ENCODE measurements at places on chromosomes 7 and 10.

GRCh38 chr10:101767600-101767945 lies 8.3 kb downstream of the FGF8 start:
- DNase-seq = no peak

GRCh38 chr10:20903635-20904390 lies 6.7 kb upstream of the NEBL start:
- no peak for DNase-seq

DNA sequence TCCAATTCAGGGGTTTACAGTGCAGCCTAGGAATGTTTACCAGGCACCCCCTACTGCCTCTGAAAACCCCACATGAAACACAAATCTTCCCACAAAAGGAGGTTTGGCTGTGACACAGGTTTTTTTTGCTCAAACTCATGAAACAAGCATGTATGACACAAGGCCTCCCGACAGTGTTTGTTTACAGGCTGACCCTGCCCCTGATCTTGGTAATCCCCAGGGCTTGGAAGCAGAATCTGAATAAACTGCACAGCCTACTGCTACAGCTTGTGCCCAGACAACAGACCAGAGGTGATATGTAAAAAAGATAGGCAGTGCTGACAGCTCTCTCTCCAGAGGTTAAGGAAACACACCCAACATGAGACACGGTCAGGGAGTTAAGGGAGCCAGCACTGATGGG lies 184.2 kb downstream of the KMT2E start:
- peak; percentile 10 for DNase-seq

- no peak for DNase-seq
Observed at GRCh38 chr10:7312488-7312857, 98.4 kb downstream of the SFMBT2 start.

DNA sequence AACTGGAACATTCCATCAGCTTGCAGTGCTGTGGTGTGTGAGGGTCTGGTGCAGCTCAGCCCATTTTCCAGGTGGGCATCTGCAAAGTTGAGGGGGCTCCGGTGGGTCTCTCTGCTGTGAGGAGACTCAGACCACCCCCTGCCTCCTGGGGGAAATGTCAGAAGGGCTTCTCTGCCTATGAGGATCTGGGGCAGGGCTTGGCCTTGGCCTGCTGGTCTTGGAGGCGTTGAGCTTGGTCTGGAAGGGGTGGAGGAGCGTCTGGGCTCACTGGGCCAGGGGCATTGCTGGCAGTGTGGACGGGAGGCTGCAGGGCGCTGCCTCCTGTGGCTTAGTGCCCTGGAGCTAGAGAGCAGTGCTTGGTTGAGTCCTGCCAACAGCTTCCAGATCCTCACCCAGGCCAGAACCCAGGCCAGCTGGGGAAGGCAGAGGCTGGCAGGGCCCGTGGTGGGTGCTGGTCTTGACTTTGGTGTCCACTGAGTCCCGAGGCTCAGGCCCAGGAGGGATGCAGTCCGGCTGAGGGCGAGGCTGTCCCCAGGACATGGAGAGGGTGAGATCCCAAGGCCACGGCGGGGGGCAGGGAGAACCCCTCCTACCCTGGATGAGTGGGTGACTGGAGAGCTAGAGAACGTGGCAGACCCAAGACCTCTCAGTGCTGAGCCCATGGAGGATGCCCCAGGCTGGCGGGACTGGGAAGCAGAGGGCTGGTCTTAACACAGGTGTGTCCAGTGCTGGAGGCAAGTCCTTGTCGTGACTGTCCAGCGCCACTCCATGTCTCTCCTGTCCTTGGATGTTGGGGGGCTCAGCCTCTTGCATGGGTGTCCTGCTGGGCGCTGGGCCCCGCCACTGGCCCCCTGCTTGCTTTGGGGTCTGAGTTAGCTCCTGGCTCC lies 2.8 kb downstream of the SPRN start:
- DNase-seq = no peak

DNA sequence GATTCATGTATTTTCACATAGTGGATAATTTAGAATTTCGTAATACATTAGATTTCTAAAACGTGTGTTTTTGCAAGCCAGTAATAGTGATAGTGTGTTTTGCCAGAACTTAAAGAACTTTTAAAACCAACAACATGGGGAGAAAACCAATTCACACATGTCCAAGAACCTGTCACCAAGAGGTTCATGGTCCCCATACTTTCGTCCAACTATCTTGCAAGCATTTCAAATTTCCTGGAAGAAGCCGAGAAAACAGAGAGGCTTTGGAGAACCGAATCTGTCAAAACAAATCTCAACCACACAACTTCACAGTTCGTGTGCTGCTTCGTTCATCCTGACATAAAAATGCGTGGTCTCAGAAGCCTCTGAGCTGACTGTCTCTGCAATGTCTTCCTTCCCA lies 31.9 kb downstream of the GFRA1 start:
- no peak for DNase-seq

DNA sequence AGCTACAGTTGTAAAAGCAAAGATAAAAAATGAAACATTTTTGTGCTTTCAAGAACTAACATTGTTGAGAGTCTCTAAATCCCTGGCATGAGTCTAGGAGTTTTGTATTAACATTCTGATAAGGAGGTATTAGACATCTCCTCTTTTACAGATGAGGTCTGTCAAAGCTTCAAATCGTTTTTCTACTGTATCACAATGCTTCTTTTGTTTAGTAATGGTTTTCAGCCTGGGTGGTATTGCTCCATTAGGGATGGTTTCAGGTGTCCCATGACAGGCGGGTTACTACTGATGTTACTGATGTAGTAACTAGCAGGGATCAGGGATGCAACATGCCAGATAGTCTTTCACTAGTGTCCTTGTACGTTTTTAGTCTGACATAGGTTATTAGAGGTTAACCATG lies 27.4 kb downstream of the STAM start:
- DNase-seq = no peak

- peak; percentile 96 for DNase-seq
Observed at GRCh38 chr7:131235489-131236317, 92.0 kb upstream of the MKLN1 start.

DNA sequence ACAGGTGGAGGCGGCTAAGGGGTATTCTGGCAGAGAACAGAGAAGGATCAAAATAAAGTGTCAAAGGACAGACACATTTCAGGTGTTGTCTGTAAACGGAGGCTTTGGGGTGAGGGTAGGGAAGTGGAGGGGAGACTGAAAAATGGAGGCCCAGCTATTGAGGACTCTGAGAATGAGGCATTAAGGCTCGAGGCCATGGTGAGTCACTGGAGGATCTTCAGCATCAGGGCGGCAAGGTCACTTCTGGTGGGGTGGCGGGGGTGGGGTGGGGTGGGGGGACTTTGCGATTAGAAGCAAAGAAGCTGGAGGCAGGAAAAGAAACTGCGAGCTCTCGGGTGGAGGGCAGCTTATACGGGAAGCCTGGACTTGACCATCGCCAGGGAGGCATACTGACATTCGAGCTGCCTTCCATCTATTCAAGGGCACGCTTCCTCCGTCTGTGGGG lies 58.4 kb upstream of the PCGF5 start:
- DNase-seq = no peak

DNA sequence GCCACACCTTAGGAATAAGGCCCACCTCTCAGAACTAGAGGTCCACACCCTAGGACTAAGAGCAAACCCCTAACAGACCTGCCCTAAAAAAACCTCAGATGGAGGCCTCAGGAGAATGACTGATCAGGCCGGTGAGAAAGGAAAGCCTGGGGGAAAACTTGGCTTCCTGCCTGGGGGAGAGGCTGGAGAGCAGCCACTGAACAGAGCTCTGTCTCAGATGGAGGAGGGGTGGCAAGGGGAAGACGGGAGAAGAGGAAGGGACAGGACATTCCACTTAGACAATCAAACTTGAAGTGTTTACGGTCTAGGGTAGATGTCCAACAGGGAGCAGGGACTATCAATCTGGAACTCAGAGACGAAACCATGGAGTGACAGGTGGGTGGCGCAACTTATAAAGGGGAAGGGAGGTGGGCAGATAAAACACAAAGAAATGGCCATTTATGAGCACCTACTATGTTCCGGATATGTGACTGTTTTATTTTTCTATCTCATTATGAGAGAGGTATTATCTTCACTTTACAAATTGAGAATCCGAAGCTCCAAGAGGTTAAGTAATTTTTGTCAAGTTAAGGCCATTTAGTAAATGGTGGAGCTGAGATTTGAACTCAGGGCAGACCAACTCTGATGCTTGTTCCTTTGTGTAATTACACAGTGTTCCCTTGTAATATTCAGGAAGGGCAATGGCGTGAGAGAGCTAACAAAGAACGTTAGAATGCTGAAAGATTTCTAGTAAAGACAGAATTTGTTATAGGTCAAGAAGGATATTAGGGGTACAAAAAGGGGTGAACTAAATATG lies 82.6 kb downstream of the DNMBP start:
- DNase-seq = peak; percentile 91

DNA sequence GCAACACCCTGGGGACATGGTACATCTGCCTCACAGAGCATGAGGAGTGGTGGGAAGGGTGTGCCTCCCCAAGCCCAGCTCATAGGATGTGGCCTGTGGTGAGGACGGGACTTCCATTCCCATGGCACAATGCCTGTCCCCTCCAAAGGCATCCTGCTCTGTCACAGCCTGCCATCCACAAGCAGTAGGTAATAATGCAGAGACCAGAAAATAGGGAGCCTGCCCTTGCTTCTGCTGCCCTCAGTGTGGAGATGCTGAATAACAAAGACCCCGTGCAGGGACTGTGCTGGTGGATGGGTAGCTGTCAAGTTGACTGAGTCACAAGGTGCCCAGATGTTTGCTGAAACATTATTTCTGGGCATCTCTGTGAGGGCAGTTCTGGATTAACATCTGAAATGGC lies 199.9 kb upstream of the GRB10 start:
- no peak for DNase-seq

- no peak for DNase-seq
Observed at GRCh38 chr10:101290431-101290830, 61.2 kb upstream of the LBX1 start.

DNA sequence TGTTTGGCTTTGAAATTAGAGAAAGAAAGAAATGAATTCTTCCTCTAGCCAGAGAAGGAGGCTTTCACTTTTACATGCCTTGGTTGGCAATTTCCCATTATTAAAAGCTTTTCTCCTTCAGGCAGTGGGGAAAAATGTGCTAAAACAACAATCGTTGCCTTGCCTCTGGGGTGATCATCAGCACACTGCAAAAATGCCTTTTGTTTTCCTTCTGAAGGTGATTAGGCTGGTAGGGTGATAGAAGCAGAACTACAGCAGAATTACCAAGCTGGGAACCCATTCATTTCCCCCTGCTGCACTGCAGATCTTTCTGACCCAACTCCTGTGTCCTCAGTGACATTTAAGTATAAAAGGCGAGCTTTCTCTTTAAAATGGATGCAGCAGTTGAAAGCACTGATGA lies 22.2 kb downstream of the ANK3 start:
- DNase-seq = no peak

- peak; percentile 55 for DNase-seq
Observed at GRCh38 chr10:95312257-95312656, 21.5 kb upstream of the PDLIM1 start.

- no peak for DNase-seq
Observed at GRCh38 chr10:47244560-47245500, 55.2 kb upstream of the GDF10 start.

DNA sequence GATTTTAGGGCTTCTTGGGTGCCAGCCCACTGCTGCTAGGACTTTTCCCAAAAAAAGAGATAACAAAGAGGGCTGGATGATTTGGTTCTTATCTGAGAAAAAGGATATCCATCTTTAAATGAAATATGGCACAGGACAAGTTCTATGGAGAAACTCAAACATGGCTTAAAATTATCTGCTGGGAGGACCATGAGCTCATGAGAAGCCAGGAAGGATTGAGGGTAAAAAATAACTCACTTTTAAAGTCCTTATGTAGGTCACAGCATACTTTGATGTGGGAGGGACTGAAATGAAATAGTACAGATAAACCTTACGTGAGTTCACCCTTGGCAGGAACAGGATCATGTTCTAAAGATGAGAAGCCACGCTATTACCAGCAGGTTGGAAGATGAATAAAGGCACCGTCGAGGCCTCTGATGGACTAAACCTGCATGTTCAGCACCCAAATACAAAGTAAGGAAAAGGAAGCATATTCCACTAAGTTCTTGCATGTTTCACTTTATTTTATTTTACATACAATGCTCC lies 369.2 kb upstream of the KLF6 start:
- DNase-seq = no peak

GRCh38 chr7:92639966-92640365 lies 49.8 kb upstream of the FAM133B start:
- DNase-seq = no peak

DNA sequence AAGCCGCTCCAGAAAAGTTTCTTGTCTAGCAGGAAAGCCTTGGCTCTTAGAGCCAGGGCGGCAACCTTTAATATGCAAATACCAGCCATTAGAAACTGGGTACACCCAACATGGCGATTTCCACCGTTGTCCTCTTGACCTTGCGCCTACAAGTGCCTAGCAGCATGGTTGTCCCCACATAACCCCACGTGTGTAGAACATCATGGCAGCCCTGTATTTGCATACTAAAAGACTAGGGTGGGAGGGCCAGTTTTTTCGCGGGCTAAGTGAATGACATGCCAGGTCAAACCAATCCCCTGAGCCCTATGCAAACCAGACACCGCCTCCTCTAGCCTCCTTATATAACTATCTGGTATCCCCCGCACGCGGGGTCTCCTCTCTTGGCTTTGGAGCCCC lies 58.4 kb upstream of the FZD8 start:
- DNase-seq = no peak

- no peak for DNase-seq
Observed at GRCh38 chr10:113947184-113948041, 93.0 kb downstream of the NHLRC2 start.

- no peak for DNase-seq
Observed at GRCh38 chr10:95406651-95407280, 116.0 kb upstream of the PDLIM1 start.

DNA sequence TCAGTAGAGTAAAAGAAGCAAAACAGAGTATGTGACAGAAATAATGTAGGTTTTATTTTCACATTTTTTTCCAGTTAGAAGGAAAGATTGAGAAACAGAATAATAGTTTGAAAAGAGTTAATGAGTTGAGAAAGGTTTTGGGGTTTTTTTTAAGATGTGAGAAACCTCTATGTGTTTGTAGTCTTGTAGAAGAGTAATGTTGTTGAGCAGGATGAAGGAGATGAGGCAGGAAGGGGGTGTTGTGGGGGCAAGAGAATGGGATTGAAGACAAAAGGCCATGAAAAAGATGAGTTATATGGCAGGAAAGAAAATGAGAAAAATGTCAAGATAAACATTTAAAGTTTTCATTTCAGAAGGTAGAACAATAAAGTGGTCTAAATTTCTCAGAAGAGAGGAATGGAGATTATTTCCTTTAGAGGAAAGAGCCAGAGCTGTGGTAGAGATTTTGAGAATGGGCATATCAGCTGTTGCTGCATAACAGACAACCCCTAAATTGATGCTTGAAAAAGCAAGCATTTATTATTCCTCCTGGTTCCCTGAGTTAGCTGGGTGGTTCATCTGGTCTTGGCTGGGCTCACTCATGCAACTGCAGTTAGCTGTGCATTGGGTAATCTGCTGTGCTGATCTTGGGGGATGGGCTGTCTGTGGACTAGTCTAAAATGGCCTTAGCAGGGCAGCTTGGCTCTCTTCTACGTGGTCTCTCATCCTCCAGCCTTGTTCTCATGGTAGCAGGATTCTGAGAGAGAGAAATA lies 27.1 kb downstream of the PCGF5 start:
- DNase-seq = peak; percentile 22

GRCh38 chr7:142703655-142704305 lies 45.5 kb upstream of the PRSS1 start:
- DNase-seq = no peak

All from endothelial cell of umbilical vein (primary cell).